ENCODE measurements at places on chromosomes 12 and 14.

DNA sequence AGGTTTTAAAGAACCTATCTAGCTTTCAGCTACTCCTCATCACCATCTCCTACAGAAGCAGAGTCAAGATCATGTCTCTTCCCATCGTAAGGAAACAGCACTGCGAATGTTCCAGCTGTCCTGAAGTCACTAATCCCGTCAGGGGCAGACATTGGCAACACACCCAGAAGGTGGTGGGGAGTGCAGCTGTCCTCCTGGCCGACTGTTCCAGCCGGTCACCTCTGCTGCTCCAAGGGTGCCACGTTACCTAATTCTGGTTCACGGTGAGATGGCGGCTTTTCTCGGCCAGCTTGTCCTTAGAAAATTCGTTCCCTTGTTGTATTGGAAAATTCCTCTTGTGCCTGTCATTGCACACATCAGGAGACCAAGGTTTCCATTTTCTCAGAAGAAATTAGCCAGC, 196.2 kb downstream of the ZFP36L1 start:
- no peak for DNase-seq

DNA sequence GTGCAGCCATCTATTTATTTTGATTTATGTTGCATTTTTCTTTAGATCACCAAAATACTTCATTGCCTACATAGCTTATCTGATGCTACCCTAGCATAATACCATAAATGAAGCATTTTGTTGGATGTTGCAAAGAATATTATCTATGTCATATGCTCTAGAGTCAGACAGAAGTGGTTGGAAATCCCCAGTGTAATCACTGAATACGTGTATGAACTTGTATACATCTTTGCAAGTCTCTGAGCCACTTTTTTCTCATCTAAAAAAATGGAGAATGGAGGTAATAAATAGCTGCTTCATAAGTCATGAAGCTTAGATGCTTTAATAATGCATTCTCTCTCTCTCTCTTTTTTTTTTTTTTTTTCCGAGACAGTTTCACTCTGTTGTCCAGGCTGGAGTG, 18.5 kb downstream of the EVL start:
- no peak for DNase-seq

- DNase-seq = no peak
Measured at GRCh38 chr12:114672817-114673168, 11.2 kb downstream of the TBX3 start.

GRCh38 chr12:168763-169525, 45.0 kb downstream of the SLC6A12 start:
- no peak for DNase-seq

DNA sequence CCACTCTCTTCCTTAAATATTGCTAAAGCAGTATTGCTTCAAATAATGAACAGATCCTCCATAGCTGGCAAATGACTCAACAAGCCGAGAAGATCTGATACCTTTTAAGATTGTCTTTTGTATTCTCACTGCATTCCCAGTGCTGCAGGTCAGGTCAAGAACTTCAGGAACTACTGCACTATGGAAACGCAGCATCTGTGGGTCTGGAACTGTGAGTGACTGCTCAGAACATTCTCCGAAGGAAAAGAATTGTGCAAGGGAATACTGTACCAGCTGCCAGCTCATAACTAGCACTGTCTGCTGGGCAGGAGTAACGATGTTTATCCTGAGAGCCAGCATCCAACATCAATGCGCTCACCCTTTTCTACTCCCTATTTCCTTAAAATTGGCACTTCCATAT, 348.0 kb upstream of the SOX5 start:
- no peak for DNase-seq

- DNase-seq = no peak
Measured at GRCh38 chr14:35534208-35534872, 376 bp downstream of the INSM2 start.

DNA sequence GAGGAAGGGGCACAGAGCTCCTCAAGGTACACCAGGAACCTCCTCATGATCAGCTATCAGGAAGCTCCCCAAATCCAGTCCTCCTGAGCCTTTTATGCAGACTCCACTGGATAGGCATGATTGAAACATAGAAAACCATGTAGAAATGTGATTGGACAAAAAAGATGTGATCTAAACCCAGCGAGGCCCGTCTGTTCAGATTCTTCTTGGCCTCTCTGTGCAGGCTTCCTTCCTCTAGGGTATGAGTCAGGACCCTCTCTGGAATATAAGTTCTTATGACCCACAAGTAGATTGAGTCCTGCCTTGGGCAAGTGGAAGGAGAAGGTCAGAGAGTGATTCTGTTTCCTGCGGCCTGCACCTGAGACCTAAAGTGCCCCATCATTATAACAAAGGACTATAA, 166.3 kb downstream of the PHLDA1 start:
- no peak for DNase-seq

- DNase-seq = no peak
Measured at GRCh38 chr12:72089678-72090077, 151.0 kb downstream of the TPH2 start.

DNA sequence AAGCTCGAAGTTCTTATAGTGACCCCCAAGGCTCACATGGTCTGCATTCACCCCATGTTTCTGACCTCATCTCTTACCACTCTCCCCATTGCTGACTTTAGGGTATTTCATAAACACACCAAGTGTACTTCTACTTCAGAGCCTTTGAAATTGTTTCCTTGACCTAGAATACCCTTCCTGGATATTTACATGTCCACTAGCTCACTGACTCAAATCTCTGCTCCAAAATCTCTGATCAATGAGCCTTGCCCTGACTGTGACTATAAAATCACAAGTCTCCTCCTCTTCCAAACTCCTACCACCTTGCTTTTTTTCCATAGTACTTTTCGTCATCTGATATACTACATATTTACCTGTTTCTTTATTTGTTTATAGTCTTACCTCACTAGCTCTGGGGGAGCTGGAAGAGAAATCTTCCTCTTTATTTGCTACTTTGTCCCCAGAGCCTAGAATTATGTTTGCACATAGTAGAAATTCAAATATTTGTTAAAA, 105.1 kb downstream of the RMST start:
- no peak for DNase-seq

- no peak for DNase-seq
Measured at GRCh38 chr14:52314595-52315354, 663 bp downstream of the PTGER2 start.

- no peak for DNase-seq
Measured at GRCh38 chr12:26226629-26227360, 31.4 kb downstream of the SSPN start.

DNA sequence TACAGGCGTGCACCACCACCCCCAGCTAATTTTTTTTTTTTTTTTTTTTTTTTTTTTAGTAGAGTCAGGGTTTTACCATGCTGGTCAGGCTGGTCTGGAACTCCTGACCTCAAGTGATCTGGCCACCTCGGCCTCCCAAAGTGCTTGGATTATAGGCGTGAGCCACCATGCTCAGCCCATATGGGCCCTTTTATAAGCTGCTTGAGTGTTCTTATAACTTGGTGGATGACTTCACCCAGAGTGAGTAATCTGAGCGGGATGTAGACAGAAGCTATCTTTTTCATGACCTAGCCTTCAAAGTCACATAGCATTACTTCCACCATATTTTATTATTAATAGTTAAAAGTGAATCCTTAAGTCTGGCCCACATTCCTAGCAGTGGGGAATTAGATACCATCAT, 16.4 kb downstream of the BBOF1 start:
- no peak for DNase-seq

GRCh38 chr12:92493816-92494215, 209.0 kb upstream of the PLEKHG7 start:
- DNase-seq = no peak

DNA sequence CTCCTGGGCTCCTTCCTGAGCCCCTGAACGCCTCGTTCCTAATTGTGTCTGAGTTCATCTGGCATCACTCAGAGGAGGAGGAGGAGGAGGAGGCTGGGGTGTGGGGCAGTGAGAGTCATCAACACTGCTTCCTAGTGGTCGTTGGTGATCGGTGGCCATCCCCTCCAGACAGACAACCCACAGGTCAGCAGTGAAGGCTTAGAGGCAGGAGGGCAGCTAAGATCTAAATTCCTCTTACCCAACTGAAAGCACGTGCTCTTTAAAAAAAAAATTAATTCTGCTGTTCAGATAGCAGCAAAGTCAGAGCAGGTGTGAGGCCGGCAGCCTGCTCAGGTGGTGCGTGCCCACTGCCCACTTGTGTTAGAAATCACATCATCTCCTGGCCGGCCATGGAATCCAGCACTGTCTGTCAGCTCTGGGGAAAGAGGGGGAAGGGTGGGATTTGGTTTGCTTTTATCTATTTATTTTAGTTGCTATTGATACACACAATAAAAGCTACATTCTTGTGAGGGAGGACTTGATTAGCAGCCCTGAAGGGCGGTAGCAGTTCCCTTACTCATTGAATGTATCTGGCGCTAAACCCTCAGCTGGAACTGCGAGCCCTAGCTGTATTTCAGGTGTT, 46.6 kb downstream of the PPP2R5C start:
- DNase-seq = no peak

DNA sequence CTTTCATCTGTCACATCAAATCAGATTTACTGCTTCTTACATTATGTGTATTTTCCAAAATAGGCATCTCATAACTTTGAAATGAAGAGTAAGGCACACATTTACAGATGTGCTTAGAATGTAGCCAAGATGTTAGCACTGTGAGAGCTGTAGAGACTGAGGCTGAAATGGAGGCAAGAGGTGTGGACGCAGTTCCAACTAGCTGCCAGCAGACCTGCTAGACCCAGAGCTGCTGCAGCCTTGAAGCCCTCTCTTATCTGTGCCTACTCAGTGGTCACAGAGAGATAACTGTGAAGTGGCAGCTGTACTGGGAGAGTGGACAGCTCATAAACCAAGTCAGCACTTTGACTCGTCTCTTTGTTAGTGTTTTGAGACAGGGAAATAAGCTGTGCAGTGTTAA, 470.9 kb downstream of the CCER1 start:
- no peak for DNase-seq

- DNase-seq = no peak
Measured at GRCh38 chr14:53016491-53016890, 65.6 kb upstream of the FERMT2 start.

GRCh38 chr12:112967858-112968257, 10.5 kb upstream of the OAS2 start:
- DNase-seq = no peak

GRCh38 chr12:92403210-92404175, 257.8 kb upstream of the BTG1 start:
- DNase-seq = no peak

DNA sequence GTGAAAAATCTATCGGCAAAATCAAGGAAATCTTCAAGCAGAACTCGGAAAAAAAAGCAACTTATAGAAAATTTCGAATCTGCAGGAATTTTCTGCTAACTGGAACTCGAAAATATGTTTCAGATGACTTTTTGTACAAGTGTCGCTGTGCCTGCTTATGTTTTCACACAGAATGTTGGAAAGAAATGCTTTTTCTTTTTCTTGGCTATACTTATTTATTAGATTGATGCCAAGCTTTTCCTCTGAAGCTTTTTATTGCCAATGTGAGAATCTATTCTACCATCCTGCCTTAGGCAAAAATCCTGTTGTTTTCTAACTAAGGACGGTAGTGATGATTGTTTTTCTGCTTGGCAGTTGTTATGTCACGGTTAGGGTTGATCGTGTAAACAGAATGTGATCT, 65.8 kb downstream of the TRHDE start:
- DNase-seq = no peak

DNA sequence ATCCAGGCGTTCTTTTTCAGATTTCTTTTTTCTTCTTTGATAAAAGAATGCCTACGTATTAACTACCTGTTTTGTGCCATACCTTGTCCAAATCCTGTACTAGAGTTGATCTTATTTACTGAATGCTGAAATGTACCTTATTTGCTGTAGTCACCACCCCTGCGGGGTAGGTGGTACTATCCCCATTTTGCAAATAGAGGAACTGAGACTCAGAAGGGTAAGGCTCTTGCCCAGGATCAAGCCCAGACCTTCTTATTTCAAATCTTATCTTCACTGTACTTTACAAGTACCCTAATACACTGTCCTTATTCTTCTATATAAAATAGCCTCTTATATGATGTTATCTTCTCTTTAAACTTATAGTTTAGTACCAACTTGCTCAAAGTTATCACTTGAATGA, 206.5 kb downstream of the SLC41A2 start:
- DNase-seq = no peak

DNA sequence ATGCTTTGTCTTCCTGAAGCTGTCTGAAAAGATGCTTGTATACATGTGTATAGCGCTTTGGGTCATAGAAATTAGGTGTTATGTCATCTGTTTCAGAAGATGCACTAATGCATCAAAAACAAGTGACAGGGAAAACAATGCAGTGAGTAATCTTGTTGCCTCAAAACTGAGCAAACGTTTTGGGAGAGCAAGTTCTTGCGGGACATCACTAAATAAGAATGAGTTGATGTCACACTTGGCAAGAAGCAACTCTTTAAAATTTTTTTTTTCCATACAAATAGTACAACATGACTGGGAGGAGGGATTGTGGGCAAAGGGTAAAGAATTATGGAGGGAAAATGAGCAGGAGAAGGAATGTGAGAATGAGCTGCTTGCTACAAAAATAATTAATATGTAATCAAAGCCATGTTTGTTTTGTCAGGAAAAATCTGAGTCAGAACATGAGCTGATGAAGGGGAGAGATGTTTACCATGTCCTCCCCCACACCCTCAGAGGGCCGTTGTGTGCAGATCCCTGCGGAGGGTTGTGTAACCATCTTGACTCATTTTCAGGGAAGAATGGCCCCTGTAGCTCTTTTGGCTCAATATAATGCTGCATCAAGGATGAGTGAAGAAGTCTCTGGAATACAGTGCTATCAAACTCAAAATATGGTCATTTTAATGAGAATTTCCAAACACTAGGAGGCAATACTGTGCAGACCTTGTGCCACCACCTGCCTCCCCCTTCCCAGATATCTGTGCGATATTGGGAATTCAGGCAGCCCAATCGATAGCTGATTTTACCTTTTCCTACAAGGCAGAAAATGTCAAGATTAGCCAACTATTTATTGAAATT, 41.4 kb downstream of the BORCS5 start:
- DNase-seq = no peak

DNA sequence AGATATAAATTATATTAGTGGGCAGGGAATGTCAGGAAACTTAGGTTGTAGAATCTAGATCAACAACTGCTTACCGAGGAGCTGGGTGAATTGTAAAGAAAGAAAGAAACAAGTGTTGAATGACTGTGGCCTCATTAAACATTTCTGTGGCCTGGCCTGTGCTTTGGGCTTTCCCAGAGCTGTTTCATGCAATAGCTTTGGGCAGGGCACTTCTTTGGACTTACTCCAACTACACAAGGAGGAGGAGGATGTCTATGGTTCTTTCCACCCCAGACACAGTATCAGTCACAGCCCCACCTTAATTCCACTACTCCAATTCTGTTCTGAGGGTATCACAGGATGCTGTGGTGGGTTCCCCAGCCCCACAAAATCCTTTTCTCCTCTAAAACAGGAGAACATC, 38.0 kb downstream of the DPF3 start:
- DNase-seq = no peak

Measured in stimulated activated CD8-positive, alpha-beta memory T cell treated with anti-CD3 and anti-CD28 coated beads, Interleukin-7, amount 100 ng/mL, for 24 hours (primary cell).